ENCODE measurements at places on chromosomes 5 and 9.
A peak's percentile ranks its signal among the peaks of the same experiment; 100 is the strongest.

DNA sequence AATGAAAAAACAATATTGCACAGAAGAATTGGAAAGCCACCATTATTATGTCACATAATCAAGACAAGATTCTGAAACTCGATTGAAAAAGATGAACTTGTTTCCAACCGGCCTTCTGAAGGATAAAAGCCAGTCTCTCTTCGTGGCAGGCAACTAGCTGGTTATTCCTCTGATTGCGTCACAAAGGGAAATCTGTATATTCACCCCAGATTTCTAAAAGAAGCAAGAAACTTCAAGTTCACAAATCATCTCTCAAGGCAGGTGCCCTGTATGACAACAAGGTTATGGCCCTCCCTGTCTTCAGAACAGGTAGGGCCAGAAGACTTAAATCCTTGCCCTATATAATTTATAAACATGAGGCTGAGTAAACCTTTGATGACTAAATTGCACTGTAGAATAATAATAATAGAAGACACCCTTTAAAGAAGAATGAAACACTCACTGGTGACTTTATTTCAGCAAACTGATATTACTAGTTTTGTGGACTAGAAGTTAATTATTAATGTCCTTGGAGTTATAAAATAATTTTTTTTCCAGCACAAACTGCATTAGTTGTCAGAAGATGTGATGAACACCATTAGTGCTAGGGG is 2.9 kb upstream of the KLF4 start:
- DNase-seq: no peak

DNA sequence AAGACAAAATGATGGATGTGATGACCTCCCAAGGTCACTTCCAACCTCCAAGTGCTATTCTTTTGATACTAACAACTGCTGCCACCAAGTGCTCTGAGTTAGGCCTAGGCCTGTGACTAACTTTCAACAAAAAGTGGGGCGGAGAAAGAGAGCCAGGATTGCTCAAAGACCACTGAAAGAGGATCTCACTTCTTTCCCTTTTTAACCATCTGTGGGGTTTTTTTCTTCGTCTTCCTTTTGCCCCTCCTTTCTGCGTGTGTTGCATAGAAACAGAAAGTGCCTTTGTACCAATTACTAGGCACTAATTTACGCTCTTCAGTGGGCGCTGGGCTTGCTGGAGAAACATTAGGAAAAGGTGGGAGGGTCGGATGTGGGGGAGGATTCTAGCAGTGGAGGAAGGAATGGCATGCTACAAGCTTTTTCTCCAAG is 8.0 kb downstream of the KLF9 start:
- no peak for DNase-seq

GRCh38 chr5:102077920-102078319 is 218.2 kb downstream of the SLCO4C1 start:
- DNase-seq: no peak

- peak; percentile 66 for DNase-seq
Observed at GRCh38 chr9:76215066-76215465, 179.2 kb downstream of the RFK start.

- DNase-seq: no peak
Observed at GRCh38 chr9:94918038-94918753, 191.7 kb downstream of the AOPEP start.

GRCh38 chr9:6552498-6553121 is 92.9 kb downstream of the GLDC start:
- DNase-seq: no peak

- DNase-seq: no peak
Observed at GRCh38 chr5:40681363-40682153, 1.8 kb downstream of the PTGER4 start.

- no peak for DNase-seq
Observed at GRCh38 chr5:44320188-44320587, 69.0 kb downstream of the FGF10 start.

DNA sequence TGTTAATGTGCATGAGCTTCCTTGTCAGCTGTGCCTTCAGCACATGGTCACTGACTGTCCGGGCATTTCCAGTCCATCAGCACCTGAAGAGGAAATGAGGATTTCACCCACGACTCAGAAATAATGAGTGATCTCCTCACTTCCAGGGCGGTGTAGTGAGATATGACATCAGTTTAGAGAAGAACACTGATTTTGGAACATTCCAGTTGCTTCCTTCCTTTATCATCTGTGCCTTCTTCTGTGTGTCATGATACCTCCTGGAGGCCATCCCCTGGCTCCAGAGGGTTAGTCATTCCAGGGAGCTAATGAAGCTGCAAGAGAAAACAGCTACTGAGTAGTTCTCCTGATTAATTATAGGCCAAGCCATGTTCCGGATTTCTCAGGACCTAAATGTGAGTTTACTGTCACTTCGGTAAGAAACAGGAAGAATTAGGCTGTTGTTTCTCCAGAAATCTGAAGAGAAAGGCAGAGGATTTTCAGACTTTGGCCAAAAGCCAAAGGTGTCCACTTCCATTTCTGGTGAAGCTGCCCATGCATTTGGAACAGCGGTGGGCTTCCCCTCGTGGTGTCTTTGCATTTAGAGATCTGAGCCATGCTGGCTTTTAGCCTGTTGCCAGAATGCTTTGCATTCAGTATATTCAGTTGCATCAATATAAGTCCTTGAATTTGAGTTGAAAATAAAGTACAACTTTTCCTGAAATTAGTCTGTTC is 161.3 kb upstream of the OTULINL start:
- DNase-seq: no peak

GRCh38 chr9:124260769-124261603 is 3.2 kb downstream of the NEK6 start:
- no peak for DNase-seq

GRCh38 chr5:162391833-162392232 is 324.3 kb downstream of the GABRG2 start:
- DNase-seq: no peak

DNA sequence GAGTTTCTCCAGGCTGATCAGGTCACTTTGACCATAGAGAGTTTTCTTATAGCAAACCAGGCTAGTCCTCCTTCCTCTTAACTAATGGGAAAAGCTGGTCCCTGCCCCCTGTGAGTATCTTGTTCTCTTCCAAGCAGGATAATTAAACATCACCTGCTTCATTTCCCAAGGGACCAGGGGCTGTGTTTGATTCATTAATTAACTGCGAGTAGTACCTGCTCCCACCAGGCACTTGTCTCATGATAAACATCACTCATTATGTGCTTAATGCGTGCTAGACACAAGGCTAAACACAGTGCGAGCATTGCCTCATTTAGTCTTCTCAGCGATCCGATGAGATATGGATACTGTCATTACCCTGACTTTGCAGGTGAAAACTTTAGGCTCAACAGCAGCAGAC is 1.7 kb upstream of the FAM163B start:
- DNase-seq: no peak

DNA sequence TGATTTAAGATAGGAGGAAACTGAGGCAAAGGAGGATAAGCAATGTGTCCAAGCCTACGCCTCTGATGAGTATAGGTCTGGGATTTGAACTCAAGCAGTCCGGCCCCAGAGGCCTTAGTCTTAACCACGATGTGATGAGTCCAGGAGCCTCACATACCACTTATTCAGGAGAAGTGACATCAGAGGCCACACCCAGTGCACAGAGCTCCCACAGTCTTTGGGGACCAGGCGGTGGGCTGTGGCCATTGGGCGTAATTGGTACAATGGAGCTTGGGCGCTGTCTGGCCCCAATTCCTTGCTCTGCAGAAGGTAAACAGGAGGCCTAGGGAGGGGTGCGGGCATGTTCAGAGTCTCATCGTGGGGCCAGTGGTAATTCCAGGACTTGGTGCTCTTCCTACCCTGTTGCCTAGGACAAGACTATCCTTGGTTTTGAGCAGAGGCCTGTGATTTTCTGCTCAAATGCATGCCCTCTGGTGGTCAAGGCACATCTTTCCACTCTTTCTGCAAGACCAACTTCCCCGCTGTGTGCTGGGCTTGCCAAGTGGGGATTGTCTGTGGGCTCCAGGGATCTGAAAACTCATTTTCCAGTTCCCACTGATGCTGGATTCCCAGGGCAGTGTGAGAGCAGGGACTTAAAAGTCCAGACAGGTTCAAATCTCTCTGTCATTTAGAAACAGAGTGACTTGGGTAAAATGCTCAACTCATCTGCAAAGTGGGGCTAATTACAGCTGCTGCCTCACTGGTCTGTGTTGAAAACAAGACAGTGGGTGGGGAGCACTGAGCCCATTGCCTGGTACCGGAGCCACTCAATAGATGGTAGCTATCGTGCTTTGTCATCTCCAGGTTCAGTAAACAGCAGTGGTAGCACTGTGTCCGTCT is 15.8 kb downstream of the NDST1 start:
- peak; percentile 63 for DNase-seq

DNA sequence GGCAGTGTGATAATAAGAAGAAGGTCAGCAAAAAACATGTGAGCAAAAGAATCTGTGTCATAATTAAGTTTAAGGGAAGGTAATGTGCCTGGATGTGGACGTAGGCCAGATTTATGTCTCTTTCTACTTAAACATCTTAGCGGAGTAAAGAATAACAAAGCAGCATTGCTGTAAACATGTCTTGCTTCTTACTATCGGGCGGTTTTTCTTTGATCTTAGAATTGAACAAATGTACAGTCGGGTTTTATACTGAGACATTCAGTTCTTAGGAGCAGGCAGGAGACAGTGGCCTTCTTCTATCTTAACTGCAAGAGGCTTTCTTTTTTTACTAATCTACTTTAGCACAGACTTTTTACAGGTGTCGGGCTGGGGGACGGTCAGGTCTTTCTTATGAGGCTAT is 40.4 kb upstream of the FLT4 start:
- DNase-seq: no peak

- DNase-seq: no peak
Observed at GRCh38 chr9:123998970-123999621, 12.5 kb upstream of the LHX2 start.

DNA sequence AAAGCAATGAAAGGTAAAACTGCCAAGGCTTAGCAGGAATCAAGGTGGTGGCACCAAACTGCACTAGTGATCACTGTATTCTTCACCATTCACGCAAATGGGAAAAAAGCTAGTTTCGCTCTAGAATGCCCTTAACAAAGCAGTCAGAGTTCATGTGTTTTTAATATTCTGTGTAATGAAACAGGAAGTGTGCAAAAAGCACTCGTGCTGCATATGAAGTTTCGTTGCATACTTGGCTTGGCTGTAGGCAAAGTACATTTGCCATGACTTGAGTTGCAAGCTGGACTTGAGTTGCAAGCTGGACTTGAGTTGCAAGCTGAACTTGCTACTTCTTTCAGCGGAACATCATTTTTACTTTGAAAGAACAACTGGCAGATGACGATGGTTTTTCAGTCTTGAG is 55.4 kb downstream of the FOXI1 start:
- DNase-seq: no peak
